ENCODE measurements at places on chromosomes 13 and 19.

- no peak for DNase-seq
Observed at GRCh38 chr19:17775991-17776803, 18.7 kb upstream of the B3GNT3 start.

DNA sequence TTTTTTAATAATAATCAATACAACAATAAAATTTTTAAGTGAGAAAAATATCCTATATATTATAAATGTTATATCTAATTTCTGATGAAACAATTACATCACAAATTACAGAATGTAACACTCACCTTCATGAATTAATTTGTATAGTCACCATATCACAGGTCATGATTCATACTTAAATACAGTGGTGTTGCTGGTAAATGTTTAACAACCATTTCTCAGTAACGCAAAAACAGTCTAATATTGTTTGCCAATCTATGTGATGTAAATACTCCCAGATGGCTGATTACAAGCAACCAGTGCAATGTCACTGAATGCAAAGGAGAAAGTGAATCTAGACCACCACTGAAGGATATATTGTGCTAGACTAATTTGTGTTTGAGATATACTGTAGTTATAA, 97.5 kb downstream of the DIAPH3 start:
- no peak for DNase-seq

GRCh38 chr19:42471554-42472249, 29.0 kb upstream of the CXCL17 start:
- no peak for DNase-seq

- no peak for DNase-seq
Observed at GRCh38 chr13:57787058-57787791, 155.7 kb downstream of the PCDH17 start.

- DNase-seq = no peak
Observed at GRCh38 chr19:18903156-18904037, 7.4 kb upstream of the CERS1 start.

- DNase-seq = no peak
Observed at GRCh38 chr13:78383071-78383484, 220.3 kb downstream of the POU4F1 start.

- DNase-seq = no peak
Observed at GRCh38 chr13:25225970-25226369, 53.9 kb upstream of the AMER2 start.

- DNase-seq = no peak
Observed at GRCh38 chr19:2167896-2168618, 4.3 kb downstream of the DOT1L start.

GRCh38 chr13:101390461-101390860, 25.8 kb downstream of the NALCN start:
- no peak for DNase-seq

- no peak for DNase-seq
Observed at GRCh38 chr13:39765801-39766463, 110.5 kb downstream of the COG6 start.

GRCh38 chr13:75506018-75506417, 24.0 kb upstream of the TBC1D4 start:
- no peak for DNase-seq

DNA sequence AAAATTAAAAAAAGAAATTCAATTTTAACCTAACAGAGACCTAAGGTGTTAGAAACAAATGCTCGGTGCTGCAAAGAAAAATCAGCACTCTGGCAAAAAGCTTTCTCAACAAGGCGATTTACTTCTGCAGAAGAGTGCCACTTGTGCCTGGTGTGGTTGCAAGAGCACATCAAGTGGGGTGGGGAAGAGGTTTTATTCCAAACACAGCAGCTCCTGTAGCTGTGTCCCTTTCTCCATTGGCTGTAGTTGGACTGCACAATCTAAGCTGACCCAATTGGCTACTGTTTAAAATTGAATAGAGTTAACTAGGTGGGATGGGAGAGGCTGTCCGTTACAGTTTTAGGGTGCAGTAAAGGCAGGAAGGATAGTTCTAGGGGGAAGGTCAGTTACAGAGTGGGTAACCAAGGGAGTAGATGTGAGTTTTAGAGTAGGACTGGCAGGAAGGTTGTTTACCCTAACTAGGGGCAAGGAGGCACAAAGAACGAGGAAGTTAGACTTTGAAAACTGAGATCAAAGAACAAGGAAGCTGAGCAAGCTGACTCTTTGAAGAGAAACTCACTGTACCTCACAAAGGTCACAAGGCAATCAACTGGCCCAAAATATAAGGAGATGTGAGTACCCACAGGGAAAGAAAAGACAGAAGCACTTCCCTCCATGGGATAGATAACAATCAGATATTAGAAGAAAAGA, 145.7 kb downstream of the LIG4 start:
- DNase-seq = no peak

GRCh38 chr13:107252428-107252827, 684.5 kb upstream of the ARGLU1 start:
- DNase-seq = no peak

GRCh38 chr19:12723641-12724426, at the start of gene TNPO2:
TSS of gene TNPO2 (minus strand) at chr19:12723932. CDS start at chr19:12720977, 2,955 bp downstream.
- peak; percentile 38 for DNase-seq

- no peak for DNase-seq
Observed at GRCh38 chr19:16124953-16125352, 13.3 kb downstream of the RAB8A start.

GRCh38 chr13:29710511-29710910, 115.0 kb upstream of the SLC7A1 start:
- DNase-seq = no peak

- no peak for DNase-seq
Observed at GRCh38 chr19:974564-975257, 9.4 kb upstream of the WDR18 start.

DNA sequence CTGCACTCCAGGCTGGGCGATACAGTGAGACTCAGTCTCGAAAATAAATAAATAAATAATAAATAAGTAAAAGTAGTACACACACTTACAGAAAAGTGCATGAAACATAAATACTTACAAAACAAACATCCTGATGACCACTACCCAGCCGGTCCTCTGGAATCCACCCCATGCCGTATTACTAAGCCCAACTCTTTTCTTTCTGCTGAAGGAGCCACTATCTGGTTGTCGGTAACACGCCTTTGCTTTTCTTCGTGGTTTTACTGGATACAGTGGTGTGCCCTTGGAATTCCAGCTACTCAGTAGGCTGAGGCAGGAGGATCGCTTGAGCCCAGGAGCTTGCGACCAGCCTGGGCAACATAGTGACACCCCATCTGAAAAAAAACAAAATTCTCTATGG, 39.4 kb downstream of the CELF5 start:
- DNase-seq = no peak

- DNase-seq = no peak
Observed at GRCh38 chr13:39499604-39500003, 103.4 kb downstream of the LHFPL6 start.

GRCh38 chr13:24834902-24835510, 71.0 kb downstream of the RNF17 start:
- no peak for DNase-seq

DNA sequence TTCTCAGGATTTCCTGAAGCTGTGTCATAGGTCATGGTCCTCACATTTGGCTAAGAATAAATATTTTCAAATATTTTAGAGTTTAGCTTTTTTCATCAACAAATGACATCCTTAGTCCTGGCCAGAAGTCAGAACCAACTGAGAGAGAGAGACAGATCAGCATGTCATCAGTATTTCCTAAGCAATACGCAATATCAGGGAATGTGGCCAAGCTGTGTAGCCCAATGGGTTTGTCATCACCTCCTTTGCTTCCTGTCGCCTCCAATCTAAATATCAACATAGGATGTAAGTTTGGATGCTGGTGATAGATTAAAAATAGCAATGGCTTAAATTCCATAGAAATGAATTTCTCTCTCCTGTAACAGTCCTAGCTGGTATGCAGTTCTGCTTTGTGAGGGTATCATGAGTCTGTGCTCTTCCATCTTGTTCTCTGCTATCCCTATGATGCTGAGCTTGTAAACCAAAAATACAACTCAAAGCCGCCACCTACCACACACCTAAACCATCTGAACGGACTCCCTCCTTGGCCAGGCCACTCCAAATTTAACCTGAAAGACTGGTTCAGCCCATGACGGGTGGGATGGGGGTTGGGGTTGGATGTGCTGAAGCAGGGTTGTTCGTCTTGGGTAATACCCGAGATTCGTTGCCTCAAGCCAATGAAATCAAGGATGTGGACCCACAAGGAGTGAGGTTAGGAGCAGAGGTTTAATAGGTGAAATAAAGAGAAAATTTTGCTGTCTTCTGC, 10.0 kb upstream of the IGSF23 start:
- no peak for DNase-seq

DNA sequence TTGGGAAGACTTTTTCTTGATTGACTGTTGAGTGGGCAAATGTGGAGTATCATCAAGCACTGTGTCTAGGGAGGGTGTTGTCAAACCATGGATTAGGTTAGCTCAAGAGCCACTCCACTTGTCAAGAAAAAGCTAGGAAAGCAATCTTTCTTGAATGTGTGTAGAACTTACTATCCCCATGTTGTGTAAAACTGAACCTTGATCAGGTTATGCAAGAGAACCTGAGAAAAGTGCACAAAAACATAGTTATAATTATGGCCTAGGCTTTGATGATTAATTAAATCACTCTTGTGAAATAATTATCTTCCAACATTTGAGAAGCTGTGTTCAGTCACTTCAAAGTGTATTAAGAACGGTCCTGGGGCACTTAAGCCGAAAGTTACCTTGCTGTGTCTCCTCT, 238.2 kb upstream of the OBI1 start:
- DNase-seq = no peak

GRCh38 chr13:42807241-42807640, 25.9 kb downstream of the FAM216B start:
- DNase-seq = no peak

- no peak for DNase-seq
Observed at GRCh38 chr19:30873691-30874090, 475.5 kb downstream of the TSHZ3 start.

GRCh38 chr19:49895566-49896297, 955 bp downstream of the IL4I1 start:
- DNase-seq = no peak

DNA sequence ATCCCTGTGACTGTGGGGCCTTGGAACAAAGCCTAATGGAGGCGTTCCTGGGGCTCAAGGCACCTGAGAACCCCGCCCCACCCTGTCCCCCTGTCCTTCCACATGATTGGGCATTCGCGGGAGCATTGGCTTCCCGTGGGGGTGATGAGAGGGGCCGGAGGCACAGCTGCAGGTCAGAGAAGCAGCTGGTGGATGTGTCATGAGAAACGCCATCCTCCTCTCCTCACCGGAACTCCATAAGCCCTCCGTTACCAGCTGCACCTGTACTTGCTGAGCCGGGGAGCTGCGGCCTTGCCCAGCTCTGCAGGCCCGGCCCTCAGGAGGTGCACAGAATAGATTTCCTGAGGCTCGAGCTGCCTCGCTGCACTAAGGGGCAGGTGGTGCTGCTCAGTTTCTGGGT, 42.0 kb downstream of the CAPN12 start:
- no peak for DNase-seq

- no peak for DNase-seq
Observed at GRCh38 chr13:23418776-23419683, 14.5 kb downstream of the SACS start.

GRCh38 chr13:50449465-50449864, 394.0 kb downstream of the DLEU7 start:
- DNase-seq = no peak

DNA sequence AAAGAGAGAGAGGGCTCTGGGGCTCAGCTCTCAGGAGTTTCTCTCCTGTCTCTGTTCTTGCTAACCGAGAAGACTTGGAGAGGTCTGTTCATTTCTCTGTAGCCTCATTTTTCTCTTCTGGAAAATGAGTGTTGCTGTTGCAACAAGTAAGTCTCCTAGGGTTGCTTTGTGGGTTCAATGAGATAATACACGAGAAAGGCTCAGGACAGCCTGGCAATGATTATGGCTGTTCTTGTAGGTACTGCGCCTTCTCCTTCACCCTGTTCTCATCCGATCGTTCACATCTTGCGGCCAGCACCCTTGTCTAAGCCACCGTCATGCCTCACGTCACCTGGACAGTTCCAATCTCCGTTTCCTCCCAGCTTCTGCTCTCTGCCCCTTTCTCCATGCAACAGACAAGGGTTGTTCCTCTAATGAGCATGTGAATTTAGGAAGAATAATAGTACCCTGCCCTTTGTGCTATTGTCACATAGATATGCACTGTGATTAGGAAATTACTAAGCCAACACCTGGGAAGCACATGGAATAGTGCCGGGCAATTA, 4.2 kb downstream of the C5AR1 start:
- no peak for DNase-seq

GRCh38 chr13:32737111-32737571, 150.9 kb downstream of the PDS5B start:
- DNase-seq = no peak

- no peak for DNase-seq
Observed at GRCh38 chr13:48094404-48094780, 512 bp downstream of the MED4 start.

GRCh38 chr19:1422943-1423342, 15.3 kb upstream of the RPS15 start:
- no peak for DNase-seq

DNA sequence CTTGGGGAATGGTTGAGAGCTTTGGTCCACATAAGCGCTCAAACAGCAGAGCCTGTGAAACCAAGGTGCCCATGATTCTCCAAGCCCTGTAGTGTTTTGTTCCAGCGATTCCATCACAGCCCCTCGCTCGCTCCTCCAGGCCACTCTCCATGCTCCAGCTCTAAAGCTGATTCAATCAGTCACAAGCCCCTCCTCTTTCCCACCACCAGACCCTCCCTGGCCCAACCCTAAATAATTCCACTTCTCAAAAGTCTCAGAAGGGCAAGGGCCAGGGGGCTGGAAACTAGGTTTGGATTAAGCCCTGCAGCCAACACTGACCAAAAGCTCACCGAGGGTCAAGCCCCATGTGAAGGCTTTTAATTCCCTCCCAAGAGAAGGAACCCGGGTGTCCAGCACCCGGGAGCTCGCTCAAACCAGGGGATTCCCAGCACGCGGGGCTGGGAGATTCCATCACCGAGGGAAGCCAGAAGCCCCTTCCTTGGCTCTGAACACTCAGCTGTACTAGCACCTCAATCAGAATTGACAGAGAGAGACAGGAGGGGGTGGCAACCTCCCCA, 1.5 kb downstream of the ZNF296 start:
- no peak for DNase-seq

- no peak for DNase-seq
Observed at GRCh38 chr19:54252243-54252642, 4.8 kb downstream of the LILRB5 start.

DNA sequence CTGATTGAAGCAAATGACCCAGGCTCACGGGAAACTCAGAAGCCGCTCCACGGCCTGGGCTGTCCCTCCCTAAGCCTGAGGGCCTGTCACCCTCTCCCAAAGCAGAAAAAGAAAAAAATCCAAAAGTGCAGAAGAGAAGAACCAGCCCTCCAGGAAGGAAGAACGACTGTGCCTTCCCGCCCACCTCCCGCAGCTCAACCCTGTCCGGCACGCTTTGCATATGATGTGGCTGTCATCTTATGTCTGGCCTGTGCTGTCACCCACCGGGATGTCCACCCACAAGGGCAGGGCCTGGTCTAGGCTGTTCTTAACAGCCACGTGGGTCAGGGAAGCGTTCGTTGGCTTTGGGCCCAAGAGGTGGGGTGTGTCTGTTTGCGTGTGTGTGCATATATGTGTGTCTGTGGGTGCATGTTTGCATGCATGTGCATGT, 13.7 kb downstream of the ZBTB7A start:
- DNase-seq = no peak

- DNase-seq = no peak
Observed at GRCh38 chr19:41621654-41622053, 5.2 kb downstream of the CEACAM4 start.
